ENCODE measurements at places on chromosomes 11 and 22. TPM values are rescaled to one million over a fixed set of nuclear protein-coding genes. Genes with fewer than 3 reads are reported as not detected.

Gene RBM14
- 80.6 TPM for total RNA-seq

Gene CD3G
- total RNA-seq = 4.8 TPM

Gene YAP1
- total RNA-seq = 106 TPM

Gene PAMR1
- total RNA-seq = 2.2 TPM

Gene TRIM48
- not detected for total RNA-seq

Gene PTPRCAP
- total RNA-seq = 20.3 TPM

Gene GAL3ST3
- 2.5 TPM for total RNA-seq

Gene TRIM51G
- total RNA-seq = not detected

Gene DNAJB7
- total RNA-seq = not detected

Gene TSSK2
- not detected for total RNA-seq

Gene MAPK11
- total RNA-seq = 18.3 TPM

Gene BLID
- total RNA-seq = not detected

Gene RAB3IL1
- total RNA-seq = 14.6 TPM

DNA sequence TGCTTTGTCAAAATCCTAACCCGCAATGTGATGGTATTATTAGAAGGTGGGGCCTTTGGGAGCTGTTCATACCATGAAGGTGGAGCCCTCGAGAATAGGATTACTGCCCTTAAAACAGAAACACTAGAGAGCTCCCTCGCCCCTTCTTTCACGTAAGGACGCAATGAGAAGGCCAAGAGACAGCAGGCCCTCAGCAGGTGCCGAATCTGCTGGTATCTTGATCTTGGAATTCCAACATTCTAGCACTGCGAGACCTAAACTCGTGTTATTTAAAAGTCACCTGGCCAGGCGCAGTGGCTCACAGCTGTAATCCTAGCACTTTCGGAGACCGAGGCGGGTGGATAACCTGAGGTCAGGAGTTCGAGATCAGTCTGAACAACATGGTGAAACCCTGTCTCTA, 33.1 kb downstream of the LARGE1 start:
- no peaks in the 10 kb centered on the region for H3K4me1 ChIP-seq
- H3K4me3 ChIP-seq = no peak overlapping the region
- no peaks in the 10 kb centered on the region for H3K27me3 ChIP-seq
- no peak for DNase-seq
- no peak overlapping the region for H3K27ac ChIP-seq

GRCh38 chr22:25354456-25354855, 135.0 kb downstream of the CRYBB2 start:
- DNase-seq = peak; percentile 68
- H3K4me3 ChIP-seq = no peak overlapping the region
- H3K36me3 ChIP-seq = no peaks in the 10 kb centered on the region

DNA sequence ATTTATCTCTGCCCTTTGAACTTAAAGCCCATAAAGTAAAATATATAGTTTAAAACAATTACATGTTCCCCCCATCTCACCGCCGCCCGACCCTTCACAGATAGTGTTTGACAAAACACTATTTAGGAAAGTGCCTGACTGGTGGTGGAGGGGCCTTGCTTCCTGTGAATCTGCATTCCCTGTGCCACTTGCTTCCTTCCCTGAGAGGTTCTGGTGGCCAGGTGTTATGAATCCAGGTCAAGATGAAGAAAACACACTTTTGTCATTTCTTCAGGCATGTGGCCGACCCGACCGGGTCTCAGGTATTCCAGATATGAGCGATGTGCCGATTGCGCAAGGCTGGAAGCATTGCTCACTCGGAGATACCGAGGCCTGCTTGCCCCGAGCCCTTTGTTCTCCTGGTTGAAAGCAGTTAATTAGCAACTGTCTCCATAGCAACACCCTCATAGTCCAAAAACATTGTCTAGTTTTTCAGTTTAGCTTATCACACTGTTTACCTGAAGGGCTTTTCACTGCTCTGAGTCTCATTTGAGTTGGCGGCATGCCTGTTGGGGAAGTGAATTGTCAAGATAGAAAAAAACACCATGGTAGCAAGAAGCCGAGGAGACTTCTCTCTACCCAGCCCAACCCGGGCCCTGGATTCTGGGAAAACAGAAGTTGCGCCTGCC, 128.3 kb downstream of the TEAD1 start:
- no peaks in the 10 kb centered on the region for H3K36me3 ChIP-seq
- no peak overlapping the region for H3K4me3 ChIP-seq
- H3K27ac ChIP-seq = peak overlapping the region; percentile 82

DNA sequence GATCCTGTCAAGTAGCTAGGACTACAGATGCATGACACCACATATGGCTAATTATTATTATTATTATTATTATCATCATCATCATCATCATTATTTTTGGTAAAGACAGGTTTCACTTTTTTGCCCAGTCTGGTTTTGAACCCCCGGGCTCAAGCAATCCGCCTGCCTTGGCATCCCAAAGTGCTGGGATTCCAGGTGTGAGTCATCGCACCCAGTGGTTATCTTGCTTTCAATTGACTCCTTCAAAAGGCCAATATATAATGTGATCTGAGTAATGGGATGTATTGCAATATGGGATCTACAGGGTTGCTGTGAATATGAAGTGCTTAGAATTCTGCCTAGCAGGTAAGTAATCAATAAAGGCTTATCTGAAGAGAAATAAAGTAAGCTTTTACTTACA, 221.2 kb downstream of the SBF2 start:
- no peak overlapping the region for H3K4me3 ChIP-seq
- no peak for DNase-seq
- H3K36me3 ChIP-seq = no peaks in the 10 kb centered on the region
- H3K27me3 ChIP-seq = no peaks in the 10 kb centered on the region
- H3K27ac ChIP-seq = no peak overlapping the region

GRCh38 chr11:110428040-110428439, 1.7 kb upstream of the FDX1 start:
- no peaks in the 10 kb centered on the region for H3K27me3 ChIP-seq
- no peak overlapping the region for H3K27ac ChIP-seq
- no peak for DNase-seq
- no peaks in the 10 kb centered on the region for H3K36me3 ChIP-seq
- no peak overlapping the region for H3K4me3 ChIP-seq

- no peak overlapping the region for H3K4me3 ChIP-seq
- DNase-seq = no peak
- H3K4me1 ChIP-seq = peaks cover 5% of the 10 kb centered on the region
- H3K27me3 ChIP-seq = no peaks in the 10 kb centered on the region
Observed at GRCh38 chr11:69277074-69277809, 16.7 kb upstream of the MYEOV start.

- no peak overlapping the region for H3K4me3 ChIP-seq
- H3K4me1 ChIP-seq = no peaks in the 10 kb centered on the region
- no peak overlapping the region for H3K27ac ChIP-seq
- no peak for DNase-seq
- H3K36me3 ChIP-seq = no peaks in the 10 kb centered on the region
Observed at GRCh38 chr11:134543241-134543640, 131.2 kb upstream of the B3GAT1 start.

DNA sequence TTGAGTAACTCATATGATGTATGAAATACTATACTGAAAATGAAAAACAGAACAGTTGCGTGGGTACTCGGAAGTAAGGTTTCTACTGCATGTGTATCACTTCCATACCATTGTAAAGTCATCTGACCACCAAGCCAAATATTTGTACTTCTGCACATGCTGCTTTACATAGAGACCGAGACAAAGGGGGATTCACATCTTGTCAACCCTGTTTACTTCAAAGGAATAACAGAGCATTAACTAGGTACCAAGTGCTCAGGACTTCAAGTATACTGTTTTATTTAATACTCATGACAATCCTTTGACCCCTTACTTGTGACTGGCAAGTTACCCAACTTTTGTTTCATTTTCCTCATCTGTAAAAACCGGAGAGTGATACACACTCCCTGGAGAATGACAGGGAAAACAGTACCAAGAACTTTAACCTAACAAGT, 9.9 kb downstream of the MAPK1 start:
- H3K27ac ChIP-seq = no peak overlapping the region
- no peak overlapping the region for H3K4me3 ChIP-seq
- DNase-seq = no peak
- no peaks in the 10 kb centered on the region for H3K36me3 ChIP-seq

- H3K4me1 ChIP-seq = no peaks in the 10 kb centered on the region
- H3K4me3 ChIP-seq = no peak overlapping the region
- no peak for DNase-seq
- no peak overlapping the region for H3K27ac ChIP-seq
- no peaks in the 10 kb centered on the region for H3K27me3 ChIP-seq
Observed at GRCh38 chr11:74084796-74085541, 76.1 kb upstream of the UCP3 start.

- H3K27ac ChIP-seq = no peak overlapping the region
- DNase-seq = no peak
- no peaks in the 10 kb centered on the region for H3K36me3 ChIP-seq
- peaks cover 2% of the 10 kb centered on the region for H3K4me1 ChIP-seq
Observed at GRCh38 chr11:868802-869201, 26.1 kb downstream of the TSPAN4 start.

- peak; percentile 81 for DNase-seq
- no peak within 1 kb of the TSS for H3K27ac ChIP-seq
- no peaks in the 10 kb centered on the region for H3K36me3 ChIP-seq
- no peaks in the 10 kb centered on the region for H3K27me3 ChIP-seq
- peaks cover 2% of the 10 kb centered on the region for H3K4me1 ChIP-seq
Observed at GRCh38 chr11:93330446-93330984, at the start of gene DEUP1. TSS of gene DEUP1 (plus strand) at chr11:93330742. CDS start at chr11:93332260, 1,518 bp downstream.

DNA sequence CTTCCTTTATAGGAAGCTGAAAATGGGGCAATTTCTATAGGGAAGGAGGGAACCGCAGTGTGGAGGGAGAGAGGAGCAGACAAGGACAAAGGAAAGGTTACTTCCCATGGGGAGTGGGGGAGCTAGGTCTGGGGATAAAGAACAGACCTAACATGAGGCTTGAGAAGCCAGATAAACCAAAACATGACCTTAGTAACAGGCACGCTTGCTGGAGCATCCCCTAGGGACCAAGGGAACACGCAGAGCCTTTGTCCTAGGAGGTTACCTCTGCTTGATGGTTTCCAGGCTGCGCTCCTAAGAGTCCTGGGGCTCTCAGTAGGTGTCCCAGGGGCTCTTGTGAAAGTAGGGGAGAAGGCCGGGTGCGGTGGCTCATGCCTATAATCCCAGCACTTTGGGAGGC, 271.4 kb upstream of the NCAM1 start:
- no peak overlapping the region for H3K4me3 ChIP-seq
- no peak overlapping the region for H3K27ac ChIP-seq
- no peaks in the 10 kb centered on the region for H3K27me3 ChIP-seq
- DNase-seq = no peak
- H3K4me1 ChIP-seq = no peaks in the 10 kb centered on the region

- no peaks in the 10 kb centered on the region for H3K36me3 ChIP-seq
- H3K27me3 ChIP-seq = no peaks in the 10 kb centered on the region
- peak; percentile 1 for DNase-seq
- no peak overlapping the region for H3K4me3 ChIP-seq
- H3K27ac ChIP-seq = no peak overlapping the region
Observed at GRCh38 chr11:109510316-109510715, 88.3 kb downstream of the C11orf87 start.

GRCh38 chr11:118358071-118358470, 1.3 kb upstream of the UBE4A start:
- no peaks in the 10 kb centered on the region for H3K27me3 ChIP-seq
- H3K4me1 ChIP-seq = peaks cover 8% of the 10 kb centered on the region
- H3K27ac ChIP-seq = no peak overlapping the region

- H3K27me3 ChIP-seq = no peaks in the 10 kb centered on the region
- H3K4me1 ChIP-seq = no peaks in the 10 kb centered on the region
- H3K27ac ChIP-seq = no peak overlapping the region
- H3K4me3 ChIP-seq = no peak overlapping the region
- DNase-seq = no peak
- H3K36me3 ChIP-seq = no peaks in the 10 kb centered on the region
Observed at GRCh38 chr22:47452184-47452583, 689.7 kb downstream of the TBC1D22A start.

- H3K27ac ChIP-seq = no peak overlapping the region
- DNase-seq = peak; percentile 49
- H3K27me3 ChIP-seq = no peaks in the 10 kb centered on the region
- H3K36me3 ChIP-seq = peaks cover 10% of the 10 kb centered on the region
Observed at GRCh38 chr22:39530692-39531331, 1.7 kb downstream of the RPS19BP1 start.

DNA sequence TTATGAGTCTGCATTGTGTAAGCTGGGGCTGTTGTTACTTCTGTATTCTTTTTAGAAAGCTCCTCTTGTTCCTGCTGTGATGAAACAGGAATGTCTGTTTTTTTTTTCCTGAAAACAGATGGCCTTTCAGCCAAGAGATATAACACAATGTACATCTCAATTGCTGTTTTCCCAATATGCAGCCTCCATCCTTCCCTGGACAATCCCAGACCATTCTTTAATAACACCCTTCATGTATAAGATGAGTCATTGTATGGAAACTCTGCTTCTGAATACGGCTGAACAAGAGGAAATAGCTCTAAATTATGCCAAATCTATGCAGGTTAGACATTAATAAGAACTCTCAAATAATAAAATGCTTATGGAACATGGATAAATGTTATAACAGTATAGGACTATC, 60.2 kb upstream of the LRRC4C start:
- H3K27ac ChIP-seq = no peak overlapping the region
- H3K36me3 ChIP-seq = no peaks in the 10 kb centered on the region
- H3K4me3 ChIP-seq = no peak overlapping the region
- H3K4me1 ChIP-seq = no peaks in the 10 kb centered on the region

GRCh38 chr11:74720596-74721478, 10.4 kb downstream of the CHRDL2 start:
- no peaks in the 10 kb centered on the region for H3K27me3 ChIP-seq
- H3K4me3 ChIP-seq = no peak overlapping the region
- H3K27ac ChIP-seq = no peak overlapping the region

DNA sequence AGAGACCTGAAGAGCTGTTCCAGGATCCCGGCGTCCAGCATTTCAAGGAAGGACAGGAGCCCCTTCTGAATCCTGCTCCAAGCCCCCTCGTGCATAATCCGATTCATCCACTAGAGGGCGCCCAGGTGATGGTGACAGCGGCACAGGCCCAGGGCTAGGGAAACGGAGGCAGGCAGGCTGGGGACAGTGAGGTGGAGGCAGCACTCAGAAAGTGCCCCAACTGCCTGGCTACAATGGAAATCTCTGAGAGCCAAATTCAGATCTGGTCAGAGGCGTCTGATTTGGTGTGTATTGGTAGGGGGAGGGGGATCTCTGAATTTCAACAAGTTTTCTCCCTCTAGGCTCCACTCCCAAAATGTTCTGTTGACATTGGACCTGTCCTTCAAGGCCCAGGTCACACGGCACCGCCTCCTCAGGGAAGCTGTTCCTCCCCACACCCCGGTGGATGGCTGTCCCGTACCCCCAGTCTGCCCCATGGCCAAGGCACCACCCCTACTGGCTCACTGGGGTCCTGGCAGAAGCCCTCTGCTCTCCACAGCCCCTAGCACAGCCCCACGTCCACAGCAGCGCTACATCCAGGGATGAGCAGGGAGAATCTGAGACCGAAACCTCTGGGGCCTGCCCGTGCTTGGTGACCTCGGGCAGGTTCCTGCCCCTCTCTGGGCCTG, 142.9 kb downstream of the CRYBB2 start:
- no peak overlapping the region for H3K27ac ChIP-seq
- peak; percentile 61 for DNase-seq
- H3K4me1 ChIP-seq = peaks cover 2% of the 10 kb centered on the region
- no peaks in the 10 kb centered on the region for H3K27me3 ChIP-seq
- no peak overlapping the region for H3K4me3 ChIP-seq
- no peaks in the 10 kb centered on the region for H3K36me3 ChIP-seq

- DNase-seq = no peak
- H3K4me1 ChIP-seq = no peaks in the 10 kb centered on the region
- H3K4me3 ChIP-seq = no peak overlapping the region
- H3K36me3 ChIP-seq = no peaks in the 10 kb centered on the region
Observed at GRCh38 chr11:116539836-116540418, 232.9 kb downstream of the BUD13 start.

GRCh38 chr22:30015846-30016245, 64.4 kb upstream of the HORMAD2 start:
- H3K36me3 ChIP-seq = peaks cover 9% of the 10 kb centered on the region
- DNase-seq = no peak
- no peak overlapping the region for H3K27ac ChIP-seq
- H3K4me1 ChIP-seq = no peaks in the 10 kb centered on the region
